D341Med (cell line): ENCODE measurements at places on chromosomes 13 and 19.

DNA sequence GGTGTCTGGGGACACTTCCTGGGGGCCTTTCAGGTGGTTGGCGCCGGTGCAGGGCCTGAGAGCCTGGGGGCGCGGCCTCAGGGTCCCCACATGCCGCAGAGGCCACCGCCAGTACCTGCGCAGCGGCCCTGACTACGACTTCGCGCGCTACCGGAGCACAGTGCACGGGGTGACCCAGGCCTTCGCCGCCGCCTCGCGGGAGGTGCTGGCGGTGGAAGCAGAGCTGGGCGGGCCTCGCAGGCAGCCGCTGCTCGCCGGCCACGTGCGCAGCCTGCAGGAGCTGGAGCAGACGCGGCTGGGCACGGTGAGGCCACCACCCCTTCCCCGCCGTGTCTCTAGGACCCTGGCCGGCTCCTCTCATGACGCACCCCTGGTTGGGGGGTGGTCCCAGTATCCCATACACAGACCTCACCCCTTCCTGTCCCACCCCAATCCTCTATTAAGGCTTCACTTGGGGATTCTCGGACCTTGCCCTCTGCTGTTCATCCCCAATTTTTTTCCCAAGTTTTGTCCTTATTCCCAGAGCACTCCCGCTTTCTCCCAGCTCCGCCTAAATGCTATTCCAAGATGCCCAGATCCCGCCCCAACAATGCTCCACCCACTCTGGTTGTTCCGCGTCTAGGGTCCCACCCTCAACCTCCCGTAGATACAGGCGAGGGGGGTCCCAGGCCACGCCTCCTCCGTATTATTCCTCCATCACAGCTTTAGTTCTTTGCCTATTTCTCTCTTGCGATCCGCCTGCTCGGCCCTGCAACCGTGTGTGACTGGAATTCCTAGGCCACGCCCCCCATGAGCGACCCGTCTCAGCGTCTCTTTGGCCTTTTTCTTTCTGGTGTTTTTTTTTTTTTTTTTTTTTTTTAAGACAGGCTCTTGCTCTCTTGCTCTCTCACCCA, 1.0 kb downstream of the REX1BD start:
- peak; percentile 83 for DNase-seq

DNA sequence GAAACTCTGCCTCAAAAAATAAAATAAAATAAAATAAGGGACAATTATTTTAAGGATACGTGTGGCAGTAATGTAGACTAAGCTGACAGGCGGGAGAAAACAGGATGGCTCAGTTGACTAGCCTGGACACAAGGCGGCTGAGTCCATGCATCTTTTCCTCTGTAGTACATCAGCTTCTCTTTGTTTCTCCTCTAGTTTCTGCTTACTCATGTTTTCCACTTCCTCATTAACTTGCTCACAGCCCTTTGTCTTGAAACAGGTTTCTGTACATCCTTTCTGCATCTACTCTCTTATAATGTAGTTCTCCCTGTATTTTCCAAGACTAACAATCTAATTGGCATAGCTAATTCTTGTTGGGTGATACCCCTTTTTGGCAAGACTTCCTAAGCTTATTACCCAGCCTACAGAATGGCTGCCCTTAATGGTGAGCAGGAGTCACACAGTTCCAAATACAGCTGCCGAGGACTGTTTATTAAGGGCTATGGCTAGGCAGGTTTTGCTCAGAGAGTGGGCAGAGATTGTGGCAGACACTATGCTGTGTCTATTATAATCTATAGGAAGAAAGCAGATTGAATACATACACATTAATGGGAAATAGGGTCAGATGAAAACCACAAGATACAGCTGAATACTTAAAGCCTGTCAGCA, 58.7 kb upstream of the KLF5 start:
- DNase-seq: peak; percentile 31

DNA sequence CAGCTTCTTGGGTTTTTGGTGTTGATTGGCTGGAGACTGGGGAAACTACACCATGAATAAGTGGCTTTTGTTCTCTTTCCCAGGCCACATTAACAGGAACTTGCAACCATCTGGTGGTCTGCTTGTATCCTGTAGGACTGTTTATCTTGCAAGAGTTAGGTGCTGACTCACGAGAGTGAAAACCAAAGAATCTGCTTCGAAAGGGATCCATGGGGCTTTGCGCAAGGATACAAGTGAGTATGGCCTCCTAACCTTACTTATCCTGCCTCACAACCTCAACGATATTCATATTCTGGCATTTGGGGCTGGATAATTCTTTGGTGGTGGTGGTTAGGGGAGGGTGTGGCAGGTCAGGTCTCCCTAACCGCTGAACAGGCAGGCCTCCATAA, 4.7 kb upstream of the SIGLECL1 start:
- DNase-seq: no peak

GRCh38 chr19:47032171-47032811, 12.7 kb downstream of the NPAS1 start:
- peak; percentile 76 for DNase-seq

DNA sequence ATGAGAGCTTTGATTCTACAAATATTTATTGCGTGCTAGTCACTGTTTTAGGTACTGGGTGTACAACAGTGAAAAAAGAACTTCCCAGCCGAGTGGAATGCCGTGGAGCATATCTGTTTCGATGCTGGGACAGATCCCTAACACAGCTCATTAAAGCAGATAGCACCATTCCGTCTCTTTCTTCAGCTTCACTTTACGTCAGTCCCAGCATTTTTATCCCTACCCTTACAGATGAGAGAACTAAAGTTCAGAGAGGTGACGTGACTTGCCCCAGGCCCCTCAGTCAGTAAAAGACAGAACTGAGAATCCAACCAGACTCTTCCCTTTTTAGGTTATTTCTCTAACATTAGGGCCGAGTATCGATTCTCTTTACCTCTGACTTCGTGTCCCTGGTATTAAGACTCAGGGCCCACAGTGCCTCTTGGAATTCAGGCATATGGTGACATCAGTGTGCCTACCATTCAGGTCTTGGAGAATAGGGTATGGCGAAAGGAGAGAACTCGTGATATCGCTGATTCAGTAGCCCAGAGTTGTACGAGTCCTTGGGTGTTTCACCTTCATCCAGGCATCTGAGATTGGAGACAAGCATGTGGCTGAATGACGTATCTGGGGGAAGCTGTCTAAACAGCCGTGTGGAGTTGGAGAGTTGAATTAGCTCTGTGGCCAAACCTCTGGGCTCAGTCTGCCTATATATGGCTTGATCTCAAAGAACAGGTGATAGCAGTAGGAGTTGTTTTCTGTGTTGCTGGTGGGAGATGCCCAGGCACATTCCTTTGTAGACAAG, 27.1 kb downstream of the ACTN4 start:
- DNase-seq: no peak

DNA sequence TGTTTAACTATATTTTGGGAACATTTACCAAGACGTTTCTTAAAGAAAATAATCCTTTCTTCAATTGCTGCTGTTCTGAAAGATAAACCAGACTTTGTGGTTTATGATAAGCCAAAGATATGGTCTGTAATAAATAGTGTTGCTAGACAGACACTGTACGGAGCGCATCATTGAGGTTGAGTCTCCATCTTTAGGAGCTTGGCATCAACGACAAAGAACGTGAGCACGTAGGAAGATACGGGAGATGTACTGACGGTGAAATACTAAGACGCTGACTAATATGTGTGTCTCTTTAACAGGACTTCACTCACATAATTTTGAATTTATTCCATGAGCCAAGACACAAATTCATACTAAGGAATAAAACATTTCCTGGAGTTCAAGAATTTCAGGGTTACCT, 16.2 kb downstream of the TEX29 start:
- DNase-seq: no peak

DNA sequence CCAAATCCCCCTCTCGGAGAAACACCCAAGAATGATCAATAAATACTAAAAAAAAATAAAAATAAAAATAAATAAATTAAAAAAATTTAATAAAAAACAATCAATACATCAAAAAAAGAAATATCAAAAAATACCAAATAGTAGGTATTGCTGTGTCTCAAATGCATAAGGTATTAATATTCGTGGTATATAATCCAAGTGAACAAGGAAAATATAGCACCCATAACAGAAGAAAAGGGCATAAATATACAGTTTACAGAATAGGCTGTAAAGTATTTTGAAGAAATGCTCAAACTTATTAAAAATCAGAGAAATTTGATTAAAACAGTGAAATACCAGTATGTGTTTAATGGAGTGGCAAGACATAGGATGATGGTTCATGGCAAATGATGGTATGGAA, 7.6 kb upstream of the ZNF227 start:
- no peak for DNase-seq

GRCh38 chr19:13959962-13960862, 7.9 kb downstream of the DCAF15 start:
- no peak for DNase-seq

DNA sequence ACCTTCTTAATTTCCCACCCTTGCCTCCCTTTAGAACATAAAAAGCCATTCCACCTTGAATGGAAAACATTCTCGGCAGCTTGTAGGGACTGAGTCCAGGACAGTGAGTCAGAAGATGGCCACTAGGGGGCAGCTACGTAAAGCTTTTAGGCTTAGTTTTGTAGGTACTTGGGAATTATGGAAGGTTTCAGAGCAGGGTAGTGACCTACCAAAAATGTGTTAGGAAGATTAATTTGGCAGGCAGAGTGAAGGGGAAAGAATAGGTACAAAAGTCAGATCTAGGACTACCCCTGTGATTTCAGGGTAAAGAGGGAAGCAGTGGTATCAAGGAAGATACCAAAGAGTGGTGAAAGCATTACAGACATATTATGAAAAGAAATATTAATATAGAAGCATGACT, 198.4 kb downstream of the NDFIP2 start:
- peak; percentile 46 for DNase-seq

- no peak for DNase-seq
These were observed 541.6 kb downstream of the SUCLA2 start for GRCh38 chr13:47459512-47459911.

- no peak for DNase-seq
These were observed 161.4 kb downstream of the STK24 start for GRCh38 chr13:98415326-98416070.

- DNase-seq: no peak
These were observed 180.4 kb downstream of the RBM26 start for GRCh38 chr13:79225487-79226232.

GRCh38 chr13:66225072-66225471, 1005.1 kb downstream of the PCDH9 start:
- DNase-seq: no peak

GRCh38 chr13:75219479-75220237, 262.3 kb downstream of the TBC1D4 start:
- peak; percentile 93 for DNase-seq

- DNase-seq: no peak
These were observed 79.5 kb upstream of the MYO16 start for GRCh38 chr13:108549934-108550333.

- DNase-seq: no peak
These were observed 108.6 kb downstream of the AKAP11 start for GRCh38 chr13:42380420-42381164.

GRCh38 chr19:45071545-45071938, 4.7 kb downstream of the ZNF296 start:
- DNase-seq: no peak

DNA sequence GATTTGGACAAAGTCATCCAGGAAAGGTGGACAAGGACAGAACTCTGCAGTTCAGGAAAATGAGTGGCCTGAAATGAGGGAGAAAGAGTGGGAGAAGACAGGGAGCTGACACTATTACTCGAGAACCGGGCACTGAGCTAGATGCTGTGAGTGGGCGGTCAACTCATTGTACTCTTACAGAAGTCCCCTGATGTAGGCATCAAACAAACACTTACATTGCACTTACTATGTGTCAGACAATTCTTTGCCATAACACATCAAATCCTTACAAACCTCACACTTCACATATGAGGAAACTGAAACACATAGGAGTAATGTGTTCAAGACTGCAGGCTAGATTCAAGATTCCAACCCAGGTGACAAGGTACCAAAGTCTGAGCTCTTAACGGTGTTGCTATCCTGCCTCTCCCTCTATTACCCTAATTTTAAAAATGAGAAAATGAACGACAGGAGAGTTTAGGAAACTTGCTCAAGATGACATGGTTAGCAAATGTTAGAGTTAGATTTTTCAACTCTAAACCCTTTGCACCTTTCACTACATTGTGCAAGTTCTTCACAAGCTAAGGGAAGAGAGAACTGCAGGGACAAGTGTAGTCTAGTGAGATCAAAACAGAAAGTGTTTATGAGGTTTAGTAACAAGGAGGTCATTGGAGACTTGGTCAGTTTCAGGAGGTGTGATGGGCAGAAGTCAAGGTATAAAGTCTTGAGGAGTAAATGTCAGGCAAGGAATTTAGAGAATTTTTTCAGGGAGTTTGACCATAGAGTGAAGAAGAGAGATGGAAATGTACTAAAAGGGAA, 4.9 kb upstream of the MEDAG start:
- DNase-seq: no peak

- DNase-seq: no peak
These were observed 5.1 kb downstream of the TMEM272 start for GRCh38 chr13:51839711-51840540.

DNA sequence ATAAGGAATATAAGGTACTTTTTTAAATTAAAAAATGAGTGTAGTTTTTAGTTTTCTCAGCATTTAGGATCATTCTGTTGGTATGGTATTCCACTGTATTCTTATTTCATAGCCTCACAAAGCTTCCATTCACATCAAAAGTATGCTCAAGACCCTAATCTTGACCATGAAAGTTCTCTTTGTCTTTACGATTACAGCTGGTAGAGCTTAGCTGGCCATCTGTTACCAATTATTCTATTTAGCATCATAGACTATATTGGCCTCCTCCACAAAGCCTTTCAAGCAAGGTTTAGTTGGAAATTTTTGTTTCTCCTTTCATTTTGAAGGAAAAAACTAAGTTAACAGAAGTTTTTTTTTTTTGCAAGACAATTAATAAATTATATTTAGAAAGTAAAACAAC, 245.1 kb downstream of the KCTD12 start:
- DNase-seq: no peak

DNA sequence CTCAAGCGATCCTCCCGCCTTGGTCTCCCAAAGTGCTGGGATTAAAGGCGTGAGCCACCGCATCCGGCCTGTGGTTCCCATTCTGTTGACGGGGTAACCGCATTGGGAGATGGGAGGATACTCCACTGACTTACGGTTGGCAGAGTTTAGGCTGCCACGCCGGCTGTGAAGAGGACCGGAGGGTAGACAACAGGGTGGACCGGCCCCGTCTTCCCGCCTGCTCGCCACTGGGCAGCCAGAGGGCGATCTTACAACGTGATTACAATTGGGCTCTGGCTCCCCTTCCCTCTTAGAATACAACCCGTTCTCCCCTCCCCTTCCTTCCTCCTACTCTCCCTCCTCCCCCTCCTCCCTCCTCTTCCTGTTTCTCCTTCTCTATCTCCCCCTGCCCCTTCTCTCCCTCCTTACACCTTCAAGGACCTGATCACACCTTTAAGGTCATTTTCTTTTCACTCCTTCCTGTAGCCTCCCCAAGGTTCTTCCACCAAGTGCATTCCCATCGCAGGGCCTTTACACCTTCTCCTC, 957 bp upstream of the CCDC194 start:
- DNase-seq: peak; percentile 79

- peak; percentile 53 for DNase-seq
These were observed 256.6 kb upstream of the IPO5 start for GRCh38 chr13:97696921-97697320.

GRCh38 chr13:27619093-27619727, 1.1 kb downstream of the LNX2 start:
- no peak for DNase-seq

- peak; percentile 32 for DNase-seq
These were observed 25.0 kb downstream of the GRIN2D start for GRCh38 chr19:48418317-48419064.

GRCh38 chr13:40109351-40109844, 453.9 kb downstream of the COG6 start:
- no peak for DNase-seq

- peak; percentile 67 for DNase-seq
These were observed 514 bp downstream of the PCID2 start for GRCh38 chr13:113207890-113208420.
